ENCODE measurements at places on chromosomes 1 and 21.
A peak's percentile ranks its signal among the peaks of the same experiment; 100 is the strongest.

DNA sequence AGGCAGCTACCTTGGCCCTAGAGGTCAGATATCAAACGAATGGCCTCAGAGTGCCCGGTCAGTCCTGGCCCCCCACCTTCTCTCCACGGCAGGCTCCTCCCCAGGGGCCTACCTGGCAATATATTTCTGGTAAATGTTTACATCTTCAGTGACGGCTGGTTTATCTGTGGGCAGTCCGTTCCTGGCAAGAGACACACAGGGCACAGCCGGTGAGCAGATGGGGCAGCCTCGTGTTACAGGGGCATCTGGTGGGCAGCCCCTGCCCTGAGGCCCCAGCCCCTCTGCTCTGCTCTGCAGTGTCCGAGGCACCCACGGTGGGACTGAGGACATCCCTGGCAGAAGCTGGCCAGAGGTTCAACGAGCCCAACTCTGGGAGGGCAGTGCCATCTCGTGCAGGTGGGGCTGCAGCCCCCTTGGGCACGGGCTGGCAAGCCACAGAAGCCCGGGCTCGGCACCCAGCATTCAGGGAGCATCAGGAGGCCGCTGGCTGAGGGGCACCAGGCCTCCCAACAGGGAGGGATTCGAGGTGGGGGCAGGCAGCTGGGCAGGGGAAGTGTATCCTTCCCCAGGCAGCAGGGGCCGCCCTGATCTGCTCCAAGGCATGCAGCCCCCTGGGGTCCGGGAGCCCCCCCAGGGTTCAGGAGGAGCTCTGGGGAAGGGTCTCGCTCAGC is 137.9 kb downstream of the CASZ1 start:
- no peak for DNase-seq

- peak; percentile 55 for DNase-seq
These were observed at the start of gene TSTD1 for GRCh38 chr1:161038523-161039153. TSS of gene TSTD1 (minus strand) at chr1:161038964. CDS start at chr1:161038889, 75 bp downstream.

DNA sequence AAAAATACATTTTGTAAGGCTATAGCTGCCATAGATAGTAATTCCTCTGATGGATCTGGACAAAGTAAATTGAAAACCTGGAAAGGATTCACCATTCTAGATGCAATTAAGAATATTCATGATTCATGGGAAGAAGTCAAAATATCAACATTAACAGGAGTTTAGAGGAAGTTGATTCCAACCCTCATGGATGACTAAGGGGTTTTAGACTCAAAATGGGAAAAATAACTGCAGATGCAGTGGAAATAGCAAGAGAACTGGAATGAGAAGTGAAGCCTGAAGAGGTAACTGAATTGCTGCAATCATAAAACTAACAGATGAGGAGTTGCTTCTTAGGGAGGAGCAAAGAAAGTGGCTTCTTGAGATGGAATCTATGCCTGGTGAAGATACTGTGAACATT is 230.8 kb downstream of the KCTD3 start:
- no peak for DNase-seq

GRCh38 chr1:222171005-222171404 is 376.9 kb downstream of the HHIPL2 start:
- no peak for DNase-seq

- no peak for DNase-seq
These were observed 6.4 kb upstream of the LGR6 start for GRCh38 chr1:202187041-202187671.

- no peak for DNase-seq
These were observed 819.3 kb downstream of the BRINP3 start for GRCh38 chr1:189658381-189658780.

- DNase-seq: no peak
These were observed 226.9 kb downstream of the TGFB2 start for GRCh38 chr1:218572050-218572449.

GRCh38 chr1:170162459-170163246 is 16.9 kb downstream of the NTMT2 start:
- DNase-seq: no peak

DNA sequence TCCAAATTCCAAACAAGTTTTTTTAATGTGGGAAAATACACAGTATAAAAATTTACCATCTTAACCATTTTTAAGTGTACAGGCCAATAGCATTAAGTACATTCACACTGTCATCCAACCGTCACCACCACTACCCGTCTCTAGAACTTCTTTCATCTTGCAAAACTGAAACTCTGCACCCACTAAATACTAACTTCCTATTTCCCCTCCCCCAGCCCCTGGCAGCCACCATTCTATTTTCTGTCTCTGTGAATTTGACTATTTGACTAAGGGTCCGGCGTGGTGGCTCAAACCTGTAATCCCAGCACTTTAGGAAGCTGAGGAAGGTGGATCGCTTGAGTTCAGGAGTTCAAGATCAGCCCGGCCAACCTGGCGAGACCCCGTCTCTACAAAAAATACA is 36.1 kb downstream of the CLSTN1 start:
- DNase-seq: peak; percentile 12

DNA sequence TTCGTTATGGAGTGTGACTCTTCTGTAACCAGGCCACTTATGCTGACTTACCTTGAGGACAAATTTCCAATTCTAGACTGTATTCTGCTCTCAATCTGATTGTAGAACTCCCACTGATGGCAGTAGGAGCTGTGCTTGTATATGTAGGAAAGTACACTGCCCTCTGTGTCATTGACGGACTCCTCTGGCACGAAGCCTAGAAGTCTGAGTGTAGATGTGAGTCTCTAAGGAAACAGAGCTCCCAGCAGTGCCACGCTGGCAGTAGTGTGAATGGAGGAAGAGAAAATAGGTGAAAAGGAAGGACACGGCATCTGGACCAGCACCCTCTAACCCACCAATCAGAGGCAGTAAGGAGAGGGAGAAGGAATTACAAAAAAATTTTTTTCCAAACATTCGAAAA is 130.4 kb upstream of the ADGRL2 start:
- no peak for DNase-seq

DNA sequence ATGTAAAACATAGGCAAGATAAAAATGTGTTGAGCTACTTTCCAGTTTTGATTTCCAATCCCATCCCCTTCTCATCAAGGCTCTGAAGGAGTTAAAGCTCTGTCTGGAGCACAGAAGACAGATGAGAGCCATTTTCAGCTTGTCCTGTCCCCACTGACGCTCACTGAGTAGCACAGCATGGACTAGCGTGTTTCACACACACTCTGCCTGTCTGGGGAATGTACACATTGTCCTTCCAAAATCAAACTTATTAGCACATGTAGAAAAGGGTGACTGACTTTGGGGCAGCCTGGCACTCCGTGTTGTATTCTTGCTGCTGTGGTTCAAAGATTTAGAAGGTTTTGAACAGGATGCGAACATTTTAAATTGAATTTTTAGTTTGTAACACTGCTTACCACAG is 139.2 kb downstream of the NEK7 start:
- DNase-seq: no peak

DNA sequence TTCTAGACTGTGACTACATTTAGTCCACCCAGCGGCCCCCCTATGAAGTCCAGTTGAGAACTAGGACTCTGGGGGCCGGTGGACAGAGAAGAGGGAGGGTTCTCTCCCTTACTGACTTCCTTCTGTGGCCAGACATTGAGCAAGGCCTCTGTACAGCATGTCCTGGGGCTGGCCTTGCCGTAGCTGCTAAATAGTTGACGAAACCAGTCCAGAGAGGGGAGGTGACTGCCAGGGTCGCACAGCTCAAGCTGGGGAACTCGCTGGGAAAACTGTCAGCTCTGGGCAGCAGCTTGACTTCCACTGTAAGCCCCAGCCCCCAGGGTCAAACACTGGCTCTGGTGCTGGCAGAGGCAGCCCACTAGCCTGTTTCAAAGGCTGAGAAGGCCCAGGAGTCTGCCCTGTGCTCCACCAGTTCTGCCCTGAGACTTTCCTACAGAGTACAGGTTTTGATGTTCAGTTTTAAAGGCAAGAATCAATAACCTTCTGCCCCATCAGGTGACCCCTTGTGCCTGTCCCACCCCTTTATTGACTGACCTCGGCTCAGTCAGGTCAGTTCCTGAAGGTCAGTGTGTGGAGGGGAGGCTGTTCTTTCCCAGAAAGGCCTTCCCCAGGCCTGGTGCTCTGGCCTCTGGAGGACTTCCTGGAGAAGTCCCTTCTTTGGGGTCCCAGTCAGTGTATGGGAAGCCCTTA is 14.1 kb downstream of the PCSK9 start:
- DNase-seq: no peak

DNA sequence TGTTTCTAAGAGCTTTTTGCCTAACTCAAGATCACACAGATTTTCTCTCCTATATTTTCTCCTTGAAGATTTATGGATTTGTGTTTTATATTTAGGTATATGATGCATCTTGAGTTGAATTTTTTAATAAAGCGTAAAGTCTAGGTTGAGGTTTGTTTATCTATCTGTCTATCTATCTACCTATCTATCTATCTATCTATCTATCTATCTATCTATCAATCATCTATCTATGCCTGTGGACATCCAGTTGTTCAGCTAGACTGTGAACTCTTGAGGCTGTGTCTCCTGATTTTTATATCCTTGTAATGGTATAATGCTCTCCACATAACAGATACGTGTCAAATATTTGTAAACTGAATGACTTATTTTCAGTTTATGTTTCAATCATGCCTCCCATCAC is 120.1 kb downstream of the DNAH14 start:
- no peak for DNase-seq

DNA sequence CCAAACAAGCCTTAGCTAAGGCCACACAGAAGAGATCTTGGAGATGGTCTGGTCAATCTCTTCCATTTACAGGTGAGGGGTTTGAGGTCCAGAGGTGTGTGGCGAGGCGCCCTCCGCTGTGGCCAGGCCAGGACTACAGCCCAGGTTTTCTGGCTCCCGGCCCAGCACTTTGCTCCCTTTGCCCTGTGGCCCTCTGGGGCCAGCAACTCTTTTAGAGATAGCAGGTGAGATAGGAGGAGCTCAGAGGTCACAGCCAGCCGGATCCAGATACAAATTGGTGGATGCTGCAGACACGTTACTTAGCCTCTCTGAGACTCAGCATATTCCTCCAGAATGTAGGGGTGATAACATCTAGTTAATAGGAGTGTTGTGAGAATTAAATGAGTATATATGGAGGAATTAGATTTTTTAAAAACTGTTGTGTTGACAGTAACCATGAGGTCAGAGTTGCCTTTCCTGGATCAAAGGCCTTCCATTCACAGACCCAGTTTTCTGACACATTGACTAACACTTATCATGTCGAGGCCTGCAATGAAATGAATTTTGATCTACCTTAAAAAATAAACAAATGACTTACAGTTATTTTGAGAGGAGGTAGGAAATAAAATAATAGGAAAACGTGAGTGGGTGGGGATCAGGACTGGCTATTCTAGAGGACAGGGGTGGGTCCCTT is 16.6 kb downstream of the TEX35 start:
- no peak for DNase-seq

DNA sequence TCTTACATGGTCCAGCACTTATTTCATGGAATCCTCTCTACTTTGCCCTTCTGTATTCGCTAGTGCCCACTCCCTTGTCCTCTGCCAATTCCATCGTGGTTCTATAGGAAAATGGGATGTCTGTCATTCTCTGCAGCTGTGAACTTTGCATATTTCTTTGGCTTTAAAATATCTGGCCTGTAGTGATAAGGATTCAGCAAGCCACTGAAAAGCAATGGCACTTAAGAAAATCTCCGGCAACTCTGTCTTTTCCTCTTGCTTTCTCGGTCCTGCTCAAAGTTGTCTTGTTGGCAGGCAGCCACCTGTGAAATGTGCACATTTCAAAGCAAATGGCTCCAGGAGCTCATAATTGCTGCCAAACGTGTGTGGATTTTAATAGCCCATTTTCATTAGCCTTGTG is 91.8 kb downstream of the CHD1L start:
- no peak for DNase-seq

- no peak for DNase-seq
These were observed 315.3 kb upstream of the C1orf174 start for GRCh38 chr1:4215391-4215790.

GRCh38 chr1:174884566-174884965 is 115.2 kb upstream of the CACYBP start:
- DNase-seq: no peak

DNA sequence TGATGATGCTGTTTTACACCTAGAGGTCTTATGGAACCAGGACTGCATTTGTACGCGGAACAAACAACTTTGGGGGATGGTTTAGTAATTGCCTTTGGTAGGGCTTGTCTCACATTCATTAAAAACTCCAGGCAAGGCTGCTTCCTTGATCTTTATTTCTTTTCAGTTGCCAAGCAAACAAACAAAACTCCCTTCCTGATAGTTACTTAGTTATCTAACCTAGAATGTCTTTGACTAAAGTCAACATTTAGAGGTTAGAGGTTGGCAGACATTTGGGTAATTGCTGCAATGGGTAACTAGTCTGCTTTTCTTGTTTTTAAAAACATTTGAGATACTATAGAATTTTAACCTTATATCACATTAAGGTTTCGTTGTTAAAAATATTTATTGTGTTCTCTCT is 500.9 kb upstream of the PTBP2 start:
- DNase-seq: no peak

GRCh38 chr1:93007941-93008577 is 46.8 kb upstream of the DIPK1A start:
- no peak for DNase-seq

DNA sequence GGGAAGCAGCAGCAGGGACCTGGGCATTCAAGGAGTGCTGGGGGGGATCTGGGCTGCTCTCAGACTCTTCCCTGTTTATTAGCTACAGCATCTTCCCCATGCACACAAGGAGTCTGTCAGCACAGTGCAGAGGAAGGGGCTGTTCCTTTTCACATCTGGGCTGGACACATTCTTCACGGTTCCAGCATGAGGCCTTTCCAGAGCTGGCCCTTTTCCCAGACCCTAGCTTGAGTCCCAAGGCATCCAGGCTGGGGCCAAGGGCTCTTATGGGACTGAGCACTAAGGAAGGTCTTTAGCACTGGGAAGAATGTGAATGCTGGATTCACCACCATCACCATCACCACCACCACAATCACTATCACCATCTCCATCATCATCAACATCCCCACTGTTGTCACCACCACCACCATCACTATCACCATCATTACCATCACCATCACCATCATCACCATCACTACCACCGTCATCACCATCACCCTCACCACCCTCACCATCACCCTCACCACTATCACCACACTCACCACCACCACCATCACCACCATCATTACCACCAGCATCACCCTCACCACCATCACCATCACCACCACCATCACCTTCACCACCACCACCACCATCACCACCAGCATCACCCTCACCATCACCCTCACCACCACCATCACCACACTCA is 28.4 kb downstream of the PARK7 start:
- DNase-seq: no peak

GRCh38 chr1:154591206-154591605 is 16.8 kb downstream of the ADAR start:
- DNase-seq: no peak

- DNase-seq: no peak
These were observed 121.1 kb downstream of the EVI5 start for GRCh38 chr1:92663775-92664174.

DNA sequence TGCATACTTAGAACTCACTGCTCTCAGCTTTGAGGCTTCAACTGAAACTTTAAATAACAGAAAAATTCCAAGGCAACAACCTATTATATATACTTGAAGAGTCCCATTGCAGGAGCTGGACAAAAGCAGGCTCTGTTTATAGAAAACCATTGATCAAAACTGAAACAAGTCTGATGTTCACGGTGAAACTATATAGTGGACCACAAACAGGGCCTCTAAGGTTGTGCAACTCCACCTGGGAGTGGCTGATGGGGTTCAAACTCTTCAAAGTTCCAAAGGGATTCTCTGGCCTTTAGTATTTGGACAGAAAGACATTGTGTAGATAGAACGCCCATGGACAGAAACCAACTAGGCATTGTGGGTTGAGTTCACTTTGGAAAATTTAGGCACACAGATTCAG is 140.3 kb downstream of the ZC3H11B start:
- DNase-seq: no peak
